Stimulated activated CD8-positive, alpha-beta memory T cell treated with anti-CD3 and anti-CD28 coated beads, Interleukin-4, amount 100 ng/mL, for 1 hour (primary cell): ENCODE measurements at places on chromosomes 16 and 17.

DNA sequence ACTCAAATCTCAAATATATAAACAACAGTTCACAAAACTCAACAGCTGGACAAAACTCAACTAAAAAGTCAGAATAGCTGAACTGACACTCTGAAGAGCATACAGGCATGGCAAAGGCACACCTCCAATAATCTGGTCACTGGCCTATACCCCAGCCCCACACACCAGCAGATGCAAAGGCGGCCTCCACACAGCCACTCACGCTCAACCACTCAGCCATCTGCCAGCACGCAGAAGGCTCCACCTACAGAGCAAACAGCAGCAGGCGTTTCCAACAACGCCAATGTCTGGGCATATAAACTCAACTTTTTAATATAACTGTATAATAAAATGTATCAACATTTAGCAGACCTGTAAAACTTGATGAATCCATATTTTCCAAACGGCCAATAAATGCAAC is 17.2 kb downstream of the USP7 start:
- DNase-seq, result no peak

- DNase-seq, result no peak
Measured at GRCh38 chr17:4293572-4293971, 29.8 kb upstream of the ANKFY1 start.

DNA sequence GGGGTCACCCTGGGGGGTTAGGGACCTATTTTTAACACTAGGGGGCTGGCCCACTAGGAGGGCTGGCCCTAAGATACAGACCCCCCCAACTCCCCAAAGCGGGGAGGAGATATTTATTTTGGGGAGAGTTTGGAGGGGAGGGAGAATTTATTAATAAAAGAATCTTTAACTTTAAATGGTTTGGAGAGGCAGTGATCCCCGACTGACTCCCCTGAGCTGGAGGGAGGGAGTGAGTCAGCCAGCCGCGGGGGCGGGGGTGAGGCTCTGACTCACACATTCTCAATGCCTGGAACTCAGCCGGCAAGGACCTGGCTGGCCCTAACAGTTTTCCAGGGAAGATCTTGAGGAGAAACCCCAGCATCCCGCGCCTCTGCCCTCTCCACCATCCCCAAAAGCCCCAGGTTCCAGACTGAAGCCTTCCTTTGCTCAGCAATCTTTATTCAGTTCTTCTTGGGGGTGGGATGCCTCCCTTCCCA is 1.5 kb downstream of the HCFC1R1 start:
- DNase-seq, result peak; percentile 76

DNA sequence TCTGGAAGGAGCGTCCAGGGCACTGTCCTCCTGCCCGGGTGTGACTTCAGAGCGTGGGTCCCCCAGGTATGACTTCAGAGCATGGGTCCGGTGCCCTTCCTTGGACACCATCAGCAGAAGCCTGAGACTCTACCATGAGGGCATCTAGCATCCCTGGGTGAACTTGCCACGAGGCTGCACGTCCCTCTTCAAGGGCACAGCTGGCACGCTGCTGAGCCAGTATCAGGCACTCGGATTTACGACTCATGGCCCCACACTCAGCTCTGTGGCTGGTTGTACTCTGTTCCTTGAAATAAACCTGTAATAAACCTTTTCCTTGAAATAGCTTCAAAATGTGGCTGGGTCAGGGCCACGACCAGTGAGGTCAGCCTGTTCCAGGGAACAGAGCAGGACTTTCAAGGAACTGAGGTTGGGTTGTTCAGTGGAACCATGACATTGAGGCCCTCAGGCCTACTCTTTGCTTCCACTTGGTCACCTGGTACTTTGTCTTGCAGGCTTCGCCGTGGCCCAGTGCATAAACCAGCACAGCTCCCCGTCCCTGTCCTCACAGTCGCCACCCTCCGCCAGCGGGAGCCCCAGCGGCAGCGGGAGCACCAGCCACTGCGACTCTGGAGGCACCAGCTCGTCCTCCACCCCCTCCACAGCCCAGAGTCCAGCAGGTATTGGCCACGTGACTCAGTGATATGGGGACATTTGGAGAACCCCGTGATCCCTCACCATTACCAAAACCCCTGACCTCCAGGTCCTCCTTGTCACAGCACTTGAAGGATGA is 89.9 kb downstream of the SOCS1 start:
- DNase-seq, result no peak

DNA sequence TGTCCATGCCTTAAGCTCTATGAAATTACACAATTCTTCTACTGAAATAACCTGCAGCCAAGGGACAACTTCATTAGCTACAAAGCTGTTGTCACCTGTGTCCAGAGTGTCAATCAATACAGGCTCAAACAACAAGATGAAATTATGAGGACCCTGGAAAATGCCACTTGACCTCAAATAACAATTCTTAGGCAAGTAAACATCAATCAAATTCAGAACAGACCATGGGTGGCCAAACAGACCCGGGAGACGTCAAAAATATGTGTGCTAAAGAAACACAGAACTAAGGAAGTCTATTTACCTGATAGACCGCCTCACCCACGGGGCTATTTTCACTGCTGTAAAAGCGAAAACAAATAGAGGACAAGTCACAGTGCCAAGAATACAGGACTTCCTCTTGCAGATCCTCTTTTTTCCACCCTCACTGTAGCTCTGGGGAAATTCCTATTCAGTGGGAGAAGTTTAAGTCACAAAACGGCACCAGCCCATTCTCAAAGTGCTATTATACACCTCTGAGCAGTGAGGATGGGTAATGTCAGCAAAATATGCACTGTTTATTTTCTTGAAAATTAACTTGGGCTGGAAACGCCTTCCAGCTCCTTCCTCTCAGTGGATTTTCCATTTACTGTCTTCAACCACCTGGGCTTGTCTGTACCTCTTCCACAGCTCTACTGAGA is 2.7 kb downstream of the LITAF start:
- no peak for DNase-seq

DNA sequence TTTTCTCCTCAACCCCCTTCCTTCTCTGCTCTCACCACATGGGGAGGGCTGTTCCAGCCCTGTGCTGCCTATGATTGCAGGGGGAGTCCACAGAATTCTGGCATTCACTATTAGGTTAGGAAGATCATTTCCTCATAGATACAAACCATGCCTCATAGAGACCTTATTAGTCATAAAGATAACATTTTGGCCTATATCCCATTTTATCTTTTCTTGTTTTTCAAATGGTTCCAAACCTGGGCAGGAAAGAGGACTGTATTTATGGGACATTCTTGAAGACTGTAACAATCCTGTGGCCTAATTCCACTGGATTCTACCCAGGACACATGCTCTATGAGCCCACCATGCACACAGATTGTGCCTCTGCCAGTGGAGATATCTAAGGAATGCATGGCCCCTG is 51.7 kb downstream of the ASIC2 start:
- DNase-seq, result no peak

DNA sequence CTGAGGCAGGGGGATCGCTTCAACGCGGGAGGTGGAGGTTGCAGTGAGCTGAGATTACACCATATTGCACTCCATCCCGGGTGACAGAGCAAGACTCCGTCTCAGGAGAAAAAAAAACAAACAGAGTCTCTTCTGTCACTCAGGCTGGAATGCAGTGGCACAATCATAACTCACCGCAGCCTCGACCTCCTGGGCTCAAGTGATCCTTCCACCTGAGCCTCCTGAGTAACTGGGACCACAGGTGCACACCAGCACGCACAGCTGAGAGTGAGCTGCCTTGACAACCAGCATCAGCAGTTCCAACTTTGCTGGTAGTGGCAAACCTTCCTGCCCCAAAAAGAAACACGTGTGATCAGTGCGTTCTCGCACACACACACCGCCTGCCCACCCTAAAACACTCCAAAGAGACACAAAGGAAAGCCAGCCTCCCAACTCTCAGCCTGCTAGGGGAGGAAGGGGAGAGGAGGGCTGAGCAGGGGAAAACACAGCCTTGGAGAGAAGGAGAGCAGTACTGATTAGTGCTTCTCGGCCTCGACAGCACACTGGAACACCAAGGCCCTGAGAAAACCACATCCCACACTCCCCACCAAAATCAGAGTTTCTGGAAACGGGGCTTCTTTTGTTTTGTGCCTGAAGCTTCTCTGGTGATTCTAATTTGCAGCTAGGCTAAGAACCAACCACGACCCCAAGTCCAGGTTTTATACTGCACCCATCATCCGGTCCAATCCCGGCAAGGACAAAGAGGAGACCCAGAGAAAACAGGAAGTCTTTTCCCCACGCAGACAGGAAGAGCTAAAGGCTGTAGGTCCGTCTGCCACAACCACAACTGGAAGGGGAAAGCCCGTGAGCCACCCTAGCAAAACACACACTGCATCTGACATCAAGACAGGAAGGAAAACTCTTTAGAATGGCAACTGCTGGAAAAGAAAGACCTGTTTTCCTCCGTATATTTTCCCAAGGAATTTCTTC is 28.8 kb downstream of the ZCCHC14 start:
- no peak for DNase-seq

- no peak for DNase-seq
Measured at GRCh38 chr16:66719246-66719645, 22.7 kb upstream of the CMTM4 start.

DNA sequence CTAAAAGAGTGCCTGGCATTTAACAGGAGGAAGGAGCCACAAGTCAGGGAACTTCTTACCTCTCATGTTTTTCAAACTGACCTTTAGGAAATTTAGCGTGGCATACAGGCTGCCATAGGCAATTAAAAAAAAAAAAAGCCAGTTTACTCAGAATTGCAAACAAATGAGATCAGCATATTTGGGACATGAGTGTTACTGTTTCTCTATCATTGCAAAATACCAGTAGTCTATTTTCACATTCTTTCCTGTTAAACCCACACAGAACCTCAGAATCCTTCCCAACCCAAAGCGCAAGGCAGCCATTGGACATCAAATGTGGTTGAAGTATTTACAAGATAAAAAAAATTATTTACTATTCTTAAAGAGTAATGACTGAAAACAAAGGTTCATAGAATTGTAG is 366.4 kb upstream of the DYNLRB2 start:
- DNase-seq, result no peak

GRCh38 chr17:82213251-82214011 is 789 bp upstream of the CCDC57 start:
- DNase-seq, result no peak

GRCh38 chr16:89785523-89786155 is 30.8 kb downstream of the FANCA start:
- peak; percentile 14 for DNase-seq

- no peak for DNase-seq
Measured at GRCh38 chr17:39083270-39083669, 68.2 kb downstream of the PLXDC1 start.

GRCh38 chr16:1028524-1029258 is 43.9 kb upstream of the SSTR5 start:
- no peak for DNase-seq

- DNase-seq, result no peak
Measured at GRCh38 chr16:72862090-72862489, 185.8 kb downstream of the ZFHX3 start.

- DNase-seq, result no peak
Measured at GRCh38 chr16:55242667-55243066, 81.3 kb upstream of the IRX6 start.

DNA sequence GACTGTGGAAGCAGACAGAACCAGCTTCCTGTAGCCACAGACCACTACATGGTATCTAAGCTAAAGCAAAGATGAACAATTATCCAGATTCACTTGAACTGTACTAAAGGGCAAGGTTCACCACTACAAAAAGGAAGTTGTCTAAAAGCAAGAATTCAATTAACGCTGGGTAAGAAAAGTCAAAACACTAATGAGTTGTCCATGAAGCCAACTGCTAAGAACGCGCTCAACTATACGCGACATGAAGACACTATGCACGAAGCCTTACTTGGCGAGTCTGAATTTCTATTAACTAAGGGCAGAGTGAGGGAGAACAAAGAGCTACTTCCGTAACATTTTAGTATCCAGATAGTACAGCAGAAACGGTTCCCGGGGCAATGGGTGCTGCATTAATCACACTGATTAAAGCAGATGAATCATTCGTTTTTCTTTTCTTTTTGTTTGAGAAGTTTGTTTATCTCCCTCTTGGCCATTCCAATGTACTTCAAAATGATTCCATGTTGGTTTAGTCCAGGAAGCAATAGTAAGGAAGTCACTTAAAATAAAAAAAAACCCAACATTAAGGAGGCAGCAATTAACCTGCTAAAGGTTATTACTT is 2.8 kb upstream of the RPS15A start:
- no peak for DNase-seq

DNA sequence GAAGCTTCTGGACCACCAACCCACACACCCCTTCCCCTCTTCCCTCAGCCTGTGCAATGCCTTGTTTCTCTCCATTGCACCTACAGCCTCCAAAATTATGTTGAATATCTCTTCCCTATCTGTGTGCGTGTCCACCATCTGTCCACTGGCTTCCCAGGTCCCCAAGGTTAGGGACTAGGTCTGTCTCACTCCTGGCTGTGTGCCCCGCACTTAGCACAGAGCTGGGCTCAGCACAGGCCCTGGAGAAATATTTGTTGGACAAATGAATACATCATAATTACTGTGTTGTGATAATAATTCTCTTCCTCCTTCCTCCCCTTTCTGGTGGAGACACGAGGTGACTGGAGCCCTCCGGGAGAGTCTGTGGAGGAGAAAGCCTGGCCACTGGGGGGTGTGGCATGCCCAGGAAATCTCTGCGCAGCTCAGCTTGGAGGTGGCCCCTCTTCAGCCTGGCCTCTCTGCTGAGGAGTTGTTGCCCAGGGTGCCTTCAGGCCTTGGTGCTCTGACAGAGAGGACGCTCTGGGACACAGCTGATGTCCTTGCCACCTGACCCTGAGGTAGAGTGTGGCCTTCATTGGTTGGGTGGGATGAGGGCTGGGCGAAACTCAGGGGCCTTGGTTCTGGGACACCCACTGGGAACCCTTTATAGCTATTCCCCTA is 3.3 kb upstream of the BRD7 start:
- no peak for DNase-seq

- no peak for DNase-seq
Measured at GRCh38 chr17:81443269-81443668, 48.0 kb downstream of the BAHCC1 start.

DNA sequence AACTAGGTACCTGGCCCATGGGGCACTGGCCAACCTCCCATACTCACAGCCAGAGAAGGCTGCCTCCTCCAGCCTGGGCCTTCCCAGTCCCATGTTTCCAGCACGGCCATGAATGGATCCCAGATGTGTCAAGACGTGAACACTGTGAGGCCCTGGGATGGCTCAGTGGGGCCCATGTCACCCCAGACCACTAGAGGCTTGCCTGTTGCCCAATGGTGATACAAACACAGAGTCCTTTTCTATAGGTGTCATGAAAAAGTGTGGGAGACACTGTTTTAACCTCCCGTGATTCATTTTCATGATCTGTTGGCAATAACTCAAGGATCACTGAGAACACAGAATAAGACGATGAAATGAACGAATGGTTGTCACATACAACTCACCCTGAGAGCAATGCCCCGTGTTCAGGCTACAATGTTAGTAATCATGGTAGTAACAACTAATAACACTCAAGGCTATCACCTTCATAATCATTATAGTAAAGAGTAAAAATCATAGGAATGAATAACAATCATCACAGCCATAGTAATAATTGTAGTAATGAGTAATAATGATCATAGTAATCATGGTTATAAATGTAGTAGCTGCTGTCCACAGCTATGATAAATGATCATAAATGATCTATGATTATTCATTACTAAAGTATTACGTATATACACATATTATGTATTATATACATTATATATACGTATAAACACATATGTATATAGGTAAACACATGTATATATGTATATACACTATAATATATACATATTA is 64.0 kb downstream of the DYNLRB2 start:
- no peak for DNase-seq

- no peak for DNase-seq
Measured at GRCh38 chr17:64345689-64346376, 44.8 kb downstream of the PECAM1 start.
